Stimulated activated CD8-positive, alpha-beta memory T cell treated with anti-CD3 and anti-CD28 coated beads, Interleukin-7, amount 100 ng/mL, for 24 hours (primary cell): ENCODE measurements at places on chromosomes 12 and 14.

GRCh38 chr12:1044199-1044598 lies 53.2 kb downstream of the ERC1 start:
- no peak for DNase-seq

GRCh38 chr14:68306934-68307789 lies 485.7 kb downstream of the ZFP36L1 start:
- DNase-seq: no peak

GRCh38 chr14:34258318-34258717 lies 203.7 kb downstream of the SPTSSA start:
- no peak for DNase-seq

DNA sequence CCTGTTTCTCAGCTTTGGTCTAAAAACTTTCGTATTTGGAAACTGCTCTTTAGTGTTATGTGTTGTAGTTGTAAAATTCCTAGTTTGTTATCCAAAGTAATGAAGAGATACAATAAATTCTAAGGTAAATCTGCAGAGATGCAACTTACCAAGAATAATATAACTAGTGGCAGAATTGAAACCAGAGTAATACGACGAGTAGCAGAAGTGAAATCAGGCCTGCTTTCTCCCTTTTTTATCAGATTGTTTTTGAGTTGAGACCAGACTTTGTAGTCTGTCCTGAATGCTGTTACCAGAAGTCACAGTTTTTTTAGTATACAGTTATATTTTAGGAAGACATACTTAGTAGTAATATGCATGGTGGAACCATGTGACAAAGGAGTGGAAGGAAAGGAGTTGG lies 12.5 kb downstream of the PAPOLA start:
- no peak for DNase-seq

DNA sequence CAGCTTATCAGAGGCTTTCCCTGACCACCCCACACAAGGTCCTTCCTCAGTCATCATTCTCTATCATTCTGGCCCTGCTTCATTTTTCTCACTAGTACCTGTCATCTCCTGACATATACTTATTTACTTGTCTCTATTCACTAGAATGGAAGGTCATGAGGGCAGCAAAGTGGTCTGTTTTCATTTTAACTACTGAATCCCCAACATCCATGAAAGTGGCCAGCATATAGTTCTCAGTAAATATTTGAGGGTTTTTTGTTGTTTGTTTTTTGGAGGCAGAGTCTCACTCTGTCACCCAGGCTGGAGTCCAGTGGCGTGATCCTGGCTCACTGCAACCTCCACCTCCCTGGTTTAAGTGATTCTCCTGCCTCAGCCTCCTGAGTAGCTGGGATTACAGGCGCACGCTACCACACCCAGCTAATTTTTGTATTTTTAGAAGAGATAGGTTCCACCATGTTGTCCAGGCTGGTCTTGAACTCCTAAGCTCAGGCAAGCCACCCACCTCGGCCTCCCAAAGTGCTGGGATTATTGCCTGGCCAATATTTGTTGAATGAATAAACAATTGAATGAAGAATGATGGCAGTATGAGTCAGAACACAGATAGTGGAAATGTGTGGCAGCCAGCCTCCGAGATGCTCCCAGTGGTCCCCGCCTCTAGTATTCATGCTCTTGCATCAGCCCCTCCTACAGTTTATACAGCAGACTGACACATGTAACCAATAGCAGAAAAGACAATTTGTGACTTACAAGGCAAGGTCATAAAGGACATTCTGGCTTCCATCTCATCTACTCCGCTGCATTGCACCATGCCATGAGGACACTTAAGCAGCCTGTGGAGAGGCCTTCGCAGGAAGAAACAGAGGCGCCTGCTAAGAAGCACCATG lies 7.0 kb upstream of the ANO6 start:
- no peak for DNase-seq

DNA sequence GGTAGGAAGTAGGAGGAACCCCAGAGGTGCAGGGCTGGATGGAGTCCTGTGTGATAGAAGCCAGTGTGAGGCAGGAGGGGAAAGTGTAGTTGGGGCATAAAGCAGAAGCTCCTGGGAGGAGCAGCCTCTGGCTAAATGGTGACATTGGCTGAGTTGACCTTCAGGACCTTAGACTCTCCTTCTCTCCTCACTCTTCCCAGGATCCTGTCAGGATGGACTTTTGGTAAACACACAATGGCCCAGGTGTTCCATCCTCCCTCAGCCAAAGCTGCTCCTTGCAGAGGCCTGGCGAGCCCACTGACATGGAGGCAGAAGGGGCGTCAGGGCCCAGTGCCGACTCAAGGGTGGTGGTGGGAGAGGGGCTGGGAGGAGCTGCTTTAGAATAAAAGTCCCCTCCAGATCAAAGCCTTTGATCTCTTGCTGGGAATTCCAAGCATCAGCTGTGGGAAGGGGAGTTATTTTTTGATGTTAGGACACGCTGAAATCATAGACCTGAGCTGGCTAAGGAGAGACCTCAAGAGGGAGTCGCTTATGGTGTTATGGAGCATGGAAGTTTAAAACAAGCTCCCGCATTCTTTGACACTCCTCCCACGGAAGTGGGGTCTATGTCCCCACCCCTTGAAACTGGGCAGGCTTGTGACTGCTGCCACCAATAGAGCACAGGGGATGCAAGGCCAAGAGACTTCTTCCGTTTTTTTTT lies 44.1 kb downstream of the SMIM41 start:
- no peak for DNase-seq

GRCh38 chr12:5078423-5078822 lies 34.7 kb downstream of the KCNA5 start:
- no peak for DNase-seq

GRCh38 chr12:8145754-8146441 lies 10.9 kb upstream of the ZNF705A start:
- DNase-seq: no peak

GRCh38 chr12:30730011-30730410 lies 24.7 kb downstream of the CAPRIN2 start:
- DNase-seq: no peak

- DNase-seq: no peak
These were observed 100.3 kb downstream of the LIN7A start for GRCh38 chr12:80837342-80837978.

DNA sequence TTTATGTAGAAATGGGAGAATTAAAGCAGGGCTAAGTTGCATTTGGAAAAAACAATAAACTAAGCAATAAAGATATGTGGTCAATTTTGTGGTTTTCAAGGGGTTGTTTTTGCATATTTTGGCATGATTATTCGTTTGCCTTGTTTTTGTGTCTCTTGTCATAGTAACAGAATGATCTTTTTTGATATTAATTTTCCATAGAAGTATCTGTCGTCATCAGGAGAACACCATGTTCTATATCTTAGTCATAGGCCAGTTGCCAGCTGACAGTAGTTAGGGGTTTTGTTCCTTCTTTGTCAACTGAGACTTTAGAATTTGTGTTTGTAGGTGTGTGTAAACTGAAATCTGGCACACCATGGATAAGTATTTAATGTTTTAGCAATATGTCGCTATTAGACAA lies 1354.8 kb downstream of the LRFN5 start:
- DNase-seq: no peak

DNA sequence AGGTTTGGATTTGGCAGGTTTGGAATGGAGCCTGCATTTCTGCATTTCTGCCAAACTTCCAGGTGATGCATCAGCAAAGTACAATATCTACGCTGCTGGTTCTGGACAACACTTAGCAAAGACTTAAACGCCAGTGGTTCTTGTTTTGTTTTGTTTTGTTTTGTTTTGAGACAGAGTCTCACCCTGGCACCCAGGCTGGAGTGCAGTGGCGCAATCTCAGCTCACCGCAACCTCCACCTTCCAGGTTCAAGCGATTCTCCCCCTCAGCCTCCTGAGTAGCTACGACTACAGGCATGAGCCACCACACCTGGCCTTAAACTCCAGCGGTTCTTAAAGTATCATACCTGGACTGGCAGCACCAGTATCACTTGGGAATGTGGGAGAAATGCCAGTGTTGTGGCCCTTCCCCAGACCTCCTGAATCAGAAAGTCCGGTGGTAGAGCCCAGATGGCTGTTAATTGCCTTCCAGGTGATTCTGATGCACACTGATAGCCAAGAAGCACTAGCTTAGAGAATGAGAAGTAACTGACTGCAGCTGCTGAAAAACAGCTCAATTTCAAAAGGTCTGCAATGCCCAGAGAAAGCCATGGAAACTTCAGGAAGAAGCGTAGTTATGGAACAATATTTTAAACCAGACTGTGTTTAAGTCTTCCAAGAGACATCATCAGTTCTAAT lies 114.8 kb upstream of the FOXN3 start:
- DNase-seq: no peak

GRCh38 chr14:24312736-24313507 lies 1.6 kb downstream of the LTB4R start:
- no peak for DNase-seq

DNA sequence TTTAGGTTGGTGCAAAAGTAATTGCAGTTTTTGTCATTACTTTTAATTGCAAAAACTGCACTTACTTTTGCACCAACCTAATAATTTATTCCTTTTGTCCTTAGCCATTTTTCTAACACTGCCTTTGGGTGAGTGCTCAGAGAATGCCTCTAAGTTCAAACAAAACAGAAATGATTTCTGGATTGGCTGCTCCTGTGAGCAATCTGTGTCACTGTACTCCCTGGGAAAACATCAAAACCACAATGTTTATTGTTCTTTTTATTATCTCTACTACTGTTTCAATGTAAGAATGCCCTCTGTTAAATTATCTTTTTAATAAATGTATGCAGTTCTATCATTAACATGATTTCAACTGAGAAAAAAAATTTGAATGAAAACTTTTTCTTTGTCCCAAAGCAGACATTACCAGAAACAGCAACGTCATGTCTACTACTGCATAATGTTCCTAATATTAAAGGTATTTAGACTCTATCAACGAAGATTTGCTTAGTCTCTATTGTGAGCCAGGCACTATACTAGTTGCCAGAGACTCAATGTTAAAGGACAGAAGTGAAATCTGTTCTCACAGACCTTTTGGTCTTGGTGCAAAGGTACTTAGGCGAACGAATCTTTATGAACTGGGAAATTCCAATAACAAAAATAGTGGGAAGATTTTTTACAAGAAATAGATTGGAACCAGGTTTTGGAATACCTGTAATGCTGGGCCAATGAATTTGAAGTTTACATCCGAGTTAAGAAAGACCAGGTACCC lies 6.2 kb downstream of the SLC41A2 start:
- DNase-seq: no peak

DNA sequence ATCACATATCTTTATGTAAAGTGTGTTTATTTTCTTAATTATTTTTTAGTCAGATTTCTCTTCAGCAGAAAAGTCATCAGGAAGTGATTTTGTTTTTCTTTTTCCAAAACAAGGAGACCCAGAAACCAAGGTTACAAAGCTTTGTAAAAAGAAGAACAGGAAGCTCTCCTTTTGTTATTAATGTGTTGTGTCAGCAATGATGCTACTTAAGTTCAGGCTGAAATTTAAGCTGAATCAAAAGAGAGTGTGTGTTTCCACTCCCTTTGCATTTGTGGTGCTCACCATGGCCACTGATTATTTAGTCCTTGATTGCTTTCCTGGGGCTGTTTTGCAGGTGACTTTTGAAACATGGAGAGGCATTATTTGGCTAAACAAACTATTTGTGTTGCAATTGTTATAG lies 155.3 kb upstream of the ATP2B1 start:
- DNase-seq: no peak

- no peak for DNase-seq
These were observed 249.2 kb downstream of the BTG1 start for GRCh38 chr12:91896286-91897024.

- DNase-seq: no peak
These were observed 47.7 kb upstream of the ERGIC2 start for GRCh38 chr12:29428633-29429032.

DNA sequence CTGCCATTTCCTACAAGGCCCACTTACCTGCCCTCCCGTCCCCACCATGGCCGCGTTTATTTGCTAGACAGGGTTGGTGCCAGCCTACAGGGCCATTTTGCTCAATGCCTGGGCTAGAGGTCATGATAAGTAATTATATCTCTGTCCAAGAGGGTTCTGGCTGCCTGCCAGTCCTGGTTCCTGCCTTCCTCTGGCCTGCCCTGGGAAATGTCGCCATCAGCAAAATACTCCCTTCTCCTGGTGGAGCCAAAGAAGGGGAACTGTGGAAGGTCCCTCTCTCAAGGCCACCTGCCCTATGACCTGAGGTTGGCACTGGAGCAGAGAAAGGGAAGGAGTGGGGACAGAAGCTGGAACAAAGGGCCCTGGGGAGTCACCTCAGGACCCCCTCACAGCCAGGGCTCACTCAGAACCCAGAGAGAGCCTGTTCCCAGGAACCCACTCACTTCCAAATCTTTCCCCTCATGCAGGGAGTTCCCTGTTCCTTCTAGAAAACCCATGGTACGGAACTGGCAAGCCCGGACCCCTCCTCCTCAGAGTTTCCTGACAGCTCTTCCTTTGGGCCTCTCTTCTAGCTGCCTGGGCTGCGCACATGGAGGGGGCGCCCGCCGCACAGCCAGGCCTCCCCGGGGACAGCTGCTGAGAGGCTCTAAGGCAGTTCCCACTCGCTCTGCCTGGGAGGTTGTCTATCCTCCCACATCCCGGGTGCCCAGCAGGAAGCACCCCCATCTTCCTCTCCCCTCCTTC lies 280.5 kb downstream of the DPF3 start:
- DNase-seq: no peak

DNA sequence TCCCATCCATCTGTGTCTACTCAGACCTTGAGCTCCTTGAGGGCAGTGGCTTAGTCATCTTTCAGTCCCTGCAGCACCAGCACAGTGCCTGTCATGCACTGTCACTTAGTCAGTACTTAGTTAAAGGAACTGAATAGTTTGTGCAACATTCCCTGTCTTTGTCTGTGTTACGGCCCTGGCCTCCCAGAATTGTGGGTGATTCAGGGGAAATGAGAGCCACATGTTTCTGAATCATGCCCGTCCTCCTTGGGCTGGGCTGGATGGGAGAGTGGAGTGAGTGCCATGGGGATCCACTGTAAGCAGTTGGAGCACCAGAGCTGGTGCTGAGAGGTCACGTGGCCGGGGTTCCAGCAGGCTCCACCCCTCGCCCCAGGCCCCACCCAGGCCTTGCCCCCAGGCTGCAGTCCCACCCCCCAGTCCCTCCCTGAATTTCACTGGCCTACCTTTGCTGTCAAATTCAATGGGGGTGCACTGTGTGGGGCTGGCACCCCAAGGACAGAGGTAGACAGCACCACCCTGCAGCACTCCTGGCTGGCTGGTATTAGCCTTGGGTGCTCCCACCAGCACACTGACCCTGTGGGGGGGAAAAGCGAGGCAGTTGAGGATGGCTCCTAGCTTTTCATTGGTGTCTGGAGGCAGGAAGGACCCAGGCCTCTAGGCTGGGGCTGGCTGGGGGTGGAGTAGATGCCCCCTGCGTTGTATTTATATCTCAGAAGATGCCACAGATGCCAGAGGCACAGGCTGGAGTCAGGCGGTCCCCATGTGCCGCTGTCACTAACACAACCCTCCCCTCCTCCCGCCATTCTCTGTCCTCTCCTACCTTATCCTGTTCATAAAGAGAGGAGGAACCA lies 7.5 kb downstream of the ITGA5 start:
- DNase-seq: no peak

- DNase-seq: no peak
These were observed 50.1 kb downstream of the RMST start for GRCh38 chr12:97512696-97513095.
